ENCODE measurements at places on chromosomes 13 and 19. TPM values are rescaled to one million over a fixed set of nuclear protein-coding genes. Genes with fewer than 3 reads are reported as not detected.
A peak's percentile ranks its signal among the peaks of the same experiment; 100 is the strongest.

Gene RGS9BP
- total RNA-seq, result 0.39 TPM

Gene FCER2
- not detected for total RNA-seq

DNA sequence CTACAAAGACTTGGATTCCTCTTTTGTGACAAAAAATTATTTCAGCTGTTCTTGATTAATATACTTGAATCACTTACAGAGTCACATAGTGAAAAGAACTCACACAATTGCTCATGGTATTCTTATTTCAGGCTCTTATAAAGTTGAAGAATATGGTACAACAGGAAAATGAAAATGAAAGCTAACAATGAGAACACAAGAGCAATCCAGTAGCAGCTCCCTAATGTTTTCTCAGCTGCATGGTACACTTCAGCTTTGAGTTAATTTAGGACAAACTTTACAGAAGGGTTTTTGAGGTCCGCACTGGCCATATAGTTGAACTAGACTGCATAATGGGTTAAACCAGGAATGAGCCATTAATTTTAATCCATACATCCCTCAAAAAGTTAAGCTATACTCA is 1261.8 kb downstream of the SLITRK5 start:
- no peaks in the 10 kb centered on the region for H3K36me3 ChIP-seq
- H3K4me3 ChIP-seq, result no peak overlapping the region
- H3K4me1 ChIP-seq, result no peaks in the 10 kb centered on the region

Gene GNG7
- 1.4 TPM for total RNA-seq

DNA sequence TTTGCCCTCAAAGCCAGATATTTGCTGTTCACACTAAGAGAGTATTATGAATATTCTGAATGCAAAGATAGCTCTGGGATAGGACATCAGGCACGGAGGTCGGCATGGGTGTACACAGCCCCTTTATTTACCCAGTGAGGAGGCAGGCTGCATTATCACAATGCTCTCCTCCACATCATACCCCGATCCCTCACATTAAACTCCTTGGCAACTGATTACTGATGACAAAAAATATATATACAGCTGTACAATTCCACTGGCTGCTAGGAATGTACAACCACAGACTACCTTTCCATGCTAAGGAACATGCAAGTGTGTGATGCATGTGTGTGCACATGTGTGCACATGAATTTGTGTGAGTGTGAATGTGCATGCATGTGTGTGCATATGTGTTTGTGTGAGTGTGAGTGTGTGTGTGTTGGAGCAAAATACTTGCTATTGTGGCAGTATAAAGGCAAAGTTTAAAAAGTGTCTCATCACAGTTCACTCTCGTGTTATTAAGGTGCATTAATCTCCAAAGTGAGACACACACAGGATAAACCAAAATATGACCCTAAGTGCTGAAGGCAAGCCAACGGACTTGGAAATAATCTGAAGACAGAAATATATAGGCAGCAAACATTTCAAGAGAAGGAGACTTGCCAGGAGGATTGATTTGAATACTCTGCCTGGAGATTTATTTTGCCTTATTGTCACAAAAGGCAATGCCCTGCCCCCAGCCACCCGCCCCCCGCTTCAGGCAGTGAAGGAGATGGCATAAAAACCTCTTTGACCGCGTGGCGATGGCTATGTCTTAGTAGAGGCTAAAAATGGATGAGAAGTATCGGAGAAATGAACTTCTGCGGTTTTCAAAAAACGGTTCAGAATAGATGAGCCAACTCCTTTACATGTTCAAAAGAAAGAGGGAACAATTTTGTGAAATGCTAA is 274.8 kb downstream of the TSHZ3 start:
- H3K27me3 ChIP-seq, result no peaks in the 10 kb centered on the region
- no peak overlapping the region for H3K27ac ChIP-seq
- no peaks in the 10 kb centered on the region for H3K4me1 ChIP-seq
- no peaks in the 10 kb centered on the region for H3K36me3 ChIP-seq

DNA sequence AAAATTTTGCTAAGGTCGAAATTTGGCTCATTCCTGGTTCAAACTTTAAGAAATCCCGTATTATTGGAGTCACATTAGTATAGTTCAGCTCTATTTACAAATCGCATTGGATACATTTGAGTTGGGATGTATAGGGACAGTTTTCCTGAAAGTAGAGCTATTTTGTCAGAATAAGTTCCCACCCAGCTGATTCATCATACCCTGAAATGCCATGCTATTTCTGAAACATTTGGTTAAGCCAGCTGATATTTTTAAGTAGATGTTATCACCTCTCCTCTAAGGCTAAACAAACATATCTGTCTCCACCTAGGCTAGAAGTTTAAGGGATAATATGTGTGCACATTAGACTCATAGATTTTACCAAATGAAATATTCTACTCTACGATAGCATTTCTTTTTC is 226.2 kb upstream of the ARGLU1 start:
- H3K4me3 ChIP-seq, result no peak overlapping the region
- H3K4me1 ChIP-seq, result no peaks in the 10 kb centered on the region
- no peak for DNase-seq

GRCh38 chr13:26048741-26049140 is 3.1 kb downstream of the SHISA2 start:
- no peak overlapping the region for H3K27ac ChIP-seq
- H3K4me1 ChIP-seq, result peaks cover 15% of the 10 kb centered on the region
- no peaks in the 10 kb centered on the region for H3K36me3 ChIP-seq
- no peak for DNase-seq
- no peak overlapping the region for H3K4me3 ChIP-seq
- peaks cover 24% of the 10 kb centered on the region for H3K27me3 ChIP-seq

DNA sequence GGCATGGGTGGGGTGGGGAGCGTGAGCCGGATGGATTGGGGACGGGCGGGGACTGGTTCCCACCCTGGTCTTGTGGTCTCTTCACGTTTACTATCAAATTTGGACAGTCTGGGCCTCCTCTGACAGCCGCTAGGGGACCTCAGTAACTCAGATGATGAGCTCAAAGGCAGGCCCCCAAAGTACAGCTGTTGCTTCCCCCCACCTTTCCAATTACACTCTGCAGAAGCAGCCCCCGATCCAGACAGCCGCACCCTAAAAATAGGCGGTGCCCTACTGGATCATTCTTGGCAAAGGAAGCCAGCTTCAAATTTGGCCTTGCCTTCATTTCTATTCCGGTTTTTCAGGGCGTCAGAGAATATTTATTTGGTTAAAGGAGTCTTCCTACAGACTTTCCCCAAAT is 1.9 kb upstream of the FOXO1 start:
- H3K27ac ChIP-seq, result no peak overlapping the region
- H3K36me3 ChIP-seq, result no peaks in the 10 kb centered on the region
- H3K4me3 ChIP-seq, result peak overlapping the region; percentile 80
- no peaks in the 10 kb centered on the region for H3K27me3 ChIP-seq
- peak; percentile 22 for DNase-seq
- peaks cover 25% of the 10 kb centered on the region for H3K4me1 ChIP-seq

Gene DOHH
- total RNA-seq, result 3.5 TPM

Gene ADPRHL1
- 0.57 TPM for total RNA-seq

GRCh38 chr19:17456127-17456526 is 4.6 kb downstream of the NXNL1 start:
- DNase-seq, result no peak
- no peaks in the 10 kb centered on the region for H3K36me3 ChIP-seq
- H3K27me3 ChIP-seq, result peaks cover 3% of the 10 kb centered on the region
- H3K4me1 ChIP-seq, result no peaks in the 10 kb centered on the region

Gene SLAIN1
- total RNA-seq, result 27.7 TPM

DNA sequence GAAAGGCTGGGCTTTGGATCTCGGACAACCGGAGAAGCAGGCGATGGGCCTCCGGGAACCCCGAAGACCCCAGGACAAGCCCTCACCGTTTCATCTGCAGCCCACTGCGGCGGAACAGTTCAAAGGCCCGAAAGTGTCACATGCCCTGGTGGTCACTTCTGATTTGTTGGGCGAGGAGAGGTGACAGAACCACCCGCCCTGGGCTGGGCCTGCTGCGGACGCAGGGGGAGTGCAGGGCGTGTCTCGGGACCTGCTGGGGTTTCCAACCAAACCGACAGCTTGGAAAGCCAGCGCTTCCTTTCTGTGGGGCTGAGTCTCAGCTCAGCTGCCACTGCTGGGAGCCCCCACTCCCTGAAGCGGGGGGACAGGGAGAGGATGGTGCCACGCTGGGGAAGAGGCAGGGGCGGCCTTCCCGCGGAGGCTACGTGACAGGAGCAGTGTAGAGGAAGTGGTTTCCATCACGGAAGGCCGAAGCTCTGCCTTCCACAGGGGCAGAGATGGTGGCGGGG is 22.8 kb upstream of the ZBTB7A start:
- H3K27ac ChIP-seq, result peak overlapping the region; percentile 72
- peak; percentile 51 for DNase-seq
- no peak overlapping the region for H3K4me3 ChIP-seq
- H3K27me3 ChIP-seq, result no peaks in the 10 kb centered on the region
